Activated T-cell treated with anti-CD3 and anti-CD28 coated beads for 48 hours (primary cell): ENCODE measurements at places on chromosomes 6 and 20.

- no peak for DNase-seq
Measured at GRCh38 chr6:32432050-32432450, 7.6 kb upstream of the HLA-DRA start.

DNA sequence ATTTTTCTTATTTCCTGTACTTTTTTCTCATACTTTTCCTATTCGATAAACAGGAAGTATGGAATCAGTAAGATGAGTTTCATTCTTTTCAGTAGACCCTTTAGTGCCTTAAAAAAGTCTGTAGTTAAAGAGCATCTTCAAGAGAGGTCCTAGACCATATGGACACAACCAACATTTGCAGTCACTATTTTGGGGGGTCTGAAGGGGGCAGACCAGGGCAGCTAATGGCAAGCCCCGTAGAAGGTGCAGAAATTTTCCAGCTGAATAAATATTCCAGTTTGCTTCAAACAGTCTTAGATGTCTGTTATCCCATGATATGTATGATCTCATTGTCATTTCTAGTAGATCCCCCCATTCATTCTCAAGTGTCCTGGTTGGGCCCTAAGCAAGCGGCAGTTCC, 52.8 kb downstream of the MAP3K5 start:
- DNase-seq: no peak

DNA sequence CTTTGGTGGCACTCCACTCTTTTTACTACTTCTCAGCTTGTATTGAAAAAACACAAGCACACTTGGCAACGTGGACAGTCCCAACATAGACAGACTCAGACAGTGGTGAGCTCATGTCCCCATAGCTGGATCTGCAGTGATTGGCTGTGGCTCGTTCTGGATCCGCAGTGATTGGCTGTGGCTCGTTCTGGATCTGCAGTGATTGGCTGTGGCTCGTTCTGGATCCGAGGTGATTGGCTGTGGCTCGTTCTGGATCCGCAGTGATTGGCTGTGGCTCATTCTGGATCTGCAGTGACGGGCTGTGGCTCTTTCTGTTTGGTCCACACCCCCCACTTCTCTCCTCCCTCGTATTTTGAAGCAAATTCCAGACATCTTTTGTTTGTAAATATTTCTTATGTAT, 28.0 kb downstream of the OSBPL2 start:
- DNase-seq: no peak

DNA sequence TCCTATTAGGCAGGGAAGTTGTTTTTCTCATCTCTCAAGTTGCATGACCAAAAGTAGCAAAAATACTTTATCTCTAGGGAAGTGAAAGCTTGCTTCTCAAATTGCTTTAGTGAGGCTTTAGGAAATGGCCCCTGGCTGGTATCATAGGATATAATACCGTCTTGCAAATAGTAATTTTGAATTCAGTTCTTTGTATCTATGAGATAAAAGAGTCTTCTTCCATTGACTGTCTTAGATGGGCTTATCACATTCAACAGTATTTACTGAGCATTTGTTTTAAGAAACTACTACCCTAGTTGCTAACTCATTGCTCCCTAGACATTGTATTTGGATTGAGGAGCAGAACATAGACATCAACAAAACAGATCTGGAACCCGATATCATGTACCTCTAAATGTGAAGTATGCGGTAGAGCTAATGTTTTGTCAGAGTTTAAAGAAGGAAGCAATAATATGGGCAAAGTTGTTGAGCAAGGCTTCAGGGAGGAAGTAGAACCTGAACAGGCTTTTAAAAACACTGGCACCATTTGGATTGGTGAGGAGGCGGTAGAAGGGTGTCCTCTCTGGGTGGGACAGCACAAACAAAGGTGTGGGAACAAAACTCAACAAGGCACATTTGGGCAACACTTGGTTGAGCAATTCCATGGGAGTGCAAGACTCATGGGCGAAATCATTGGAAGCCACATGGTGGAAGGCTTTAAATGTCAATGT, 101.5 kb downstream of the SGK1 start:
- DNase-seq: no peak

GRCh38 chr20:25125636-25126035, 43.7 kb upstream of the VSX1 start:
- no peak for DNase-seq

DNA sequence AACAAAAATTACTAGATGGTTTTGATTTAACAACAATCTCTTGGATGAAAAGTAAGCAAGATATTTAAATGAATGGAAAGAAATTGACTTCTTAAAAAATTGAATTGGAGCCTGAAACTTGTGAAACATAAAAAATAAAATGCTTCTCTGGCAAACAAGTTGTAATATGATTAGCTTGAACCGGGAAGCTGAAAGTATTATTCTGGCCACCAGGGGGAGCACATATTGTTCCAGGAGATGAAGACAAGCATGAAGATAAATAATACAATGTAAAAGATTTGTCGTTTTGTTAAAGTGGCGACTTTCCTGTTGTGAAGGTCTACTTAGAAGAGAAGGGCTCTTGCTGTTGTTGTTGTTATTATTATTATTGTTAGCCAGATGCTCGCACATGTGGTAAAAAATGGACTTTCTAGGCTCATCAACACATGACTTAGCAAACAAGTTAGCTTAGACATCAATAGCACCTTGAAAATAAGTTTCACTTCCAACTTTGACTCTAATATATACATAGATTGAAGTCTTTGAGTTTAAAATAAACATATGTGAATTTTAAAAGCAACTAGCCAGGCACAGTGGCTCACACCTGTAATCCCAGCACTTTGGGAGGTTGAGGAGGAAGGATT, 14.2 kb downstream of the PAX1 start:
- no peak for DNase-seq

- peak; percentile 75 for DNase-seq
Measured at GRCh38 chr6:41560431-41561192, 14.4 kb downstream of the FOXP4 start.

DNA sequence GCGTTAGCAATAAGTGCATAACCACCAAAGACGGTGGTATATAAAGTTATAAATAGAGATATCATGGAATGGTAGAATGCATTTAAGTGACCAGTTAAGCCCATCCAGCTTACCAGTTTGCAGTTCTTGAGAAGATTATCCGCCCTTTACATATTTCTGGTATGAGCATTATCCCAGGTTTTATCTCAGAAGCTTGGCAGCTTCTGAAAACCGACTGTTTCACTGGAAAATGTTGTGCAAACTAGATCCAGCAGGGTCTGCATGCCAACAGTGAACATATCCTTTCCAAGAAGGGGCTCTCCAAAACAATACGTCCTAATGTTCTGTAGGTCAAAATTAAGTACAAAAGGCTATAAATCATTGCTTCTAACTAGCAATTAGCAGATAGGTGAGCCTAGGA, 29.5 kb upstream of the SHLD1 start:
- no peak for DNase-seq

DNA sequence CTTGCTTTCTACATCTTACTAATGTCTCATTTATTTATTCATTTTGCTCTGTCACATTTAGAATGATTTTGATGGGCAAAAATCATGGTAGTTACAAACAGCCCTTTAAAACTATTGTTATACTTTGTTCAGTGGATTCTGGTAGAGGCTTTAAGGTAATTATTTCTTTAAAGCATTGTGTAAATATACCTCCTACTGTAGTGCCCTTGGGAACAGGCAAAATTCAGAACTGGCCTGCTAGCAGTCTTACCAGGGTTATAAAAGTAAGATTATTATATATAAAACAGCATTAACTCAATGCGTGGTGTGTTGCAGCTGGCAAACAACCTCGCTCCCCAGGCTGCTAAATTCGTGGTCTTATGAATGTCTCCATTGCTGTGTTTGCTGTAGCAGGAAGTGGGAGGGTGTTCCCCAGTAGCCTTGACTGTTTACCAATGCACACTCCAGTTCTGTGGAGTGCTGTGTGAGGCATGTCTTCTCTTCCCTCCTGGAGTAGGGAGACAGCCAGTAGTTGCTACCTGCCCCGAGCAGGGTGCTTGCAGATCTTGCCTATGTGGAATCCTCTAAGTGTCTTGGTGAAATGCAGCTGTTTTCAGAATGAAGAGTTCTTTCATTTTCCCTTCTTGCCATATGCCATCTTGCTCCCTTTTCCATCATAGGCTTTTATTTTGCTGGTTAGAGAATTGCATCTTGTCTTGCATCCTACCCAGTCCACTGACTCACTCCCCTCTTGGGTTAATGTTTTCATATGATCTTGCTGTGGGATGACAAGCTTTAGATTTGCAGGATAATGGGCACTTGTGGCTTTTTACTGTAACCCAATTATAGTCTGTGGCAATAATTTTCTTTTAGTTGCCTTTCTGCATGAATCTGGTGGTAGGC, 45.3 kb downstream of the IGF2R start:
- no peak for DNase-seq

DNA sequence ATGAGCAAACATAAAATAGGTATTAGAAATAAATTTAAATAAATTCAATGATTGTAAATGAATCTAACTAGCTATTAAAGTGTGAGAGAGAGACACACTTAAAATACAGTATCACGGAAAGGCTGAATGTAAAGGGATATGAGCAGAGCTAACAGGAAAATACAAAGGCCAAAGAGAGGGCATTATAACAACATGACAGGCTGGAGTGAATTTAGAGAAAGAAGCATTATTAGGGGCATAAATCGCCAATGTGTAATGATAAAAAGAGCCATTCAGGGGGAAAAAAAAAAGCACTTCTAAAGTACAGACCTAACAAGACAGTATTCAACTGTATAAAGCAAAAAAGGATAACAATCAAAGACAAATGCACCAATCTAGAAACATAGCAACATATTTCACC, 28.1 kb downstream of the DACT2 start:
- no peak for DNase-seq

DNA sequence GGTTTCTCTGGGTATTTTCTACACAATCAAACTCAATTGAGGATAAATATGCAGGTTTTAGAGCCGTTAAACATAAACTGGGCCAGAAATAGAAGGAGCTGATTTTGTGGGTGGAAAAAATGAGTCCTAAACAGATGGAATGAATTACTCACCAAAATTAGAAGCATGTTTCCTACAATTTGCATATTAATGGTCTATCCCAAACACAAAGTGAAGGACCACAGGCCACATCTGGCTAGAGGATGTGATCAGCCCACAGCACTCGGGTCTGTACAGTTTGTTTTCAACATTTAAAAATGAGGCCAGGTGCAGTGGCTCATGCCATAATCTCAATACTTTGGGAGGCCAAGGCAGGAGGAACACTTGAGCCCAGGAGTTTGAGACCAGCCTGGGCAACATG, 296.3 kb downstream of the PREX1 start:
- DNase-seq: no peak

- peak; percentile 46 for DNase-seq
Measured at GRCh38 chr6:137076277-137077068, 31.7 kb upstream of the IL20RA start.

- DNase-seq: no peak
Measured at GRCh38 chr6:70846207-70846835, 110.5 kb downstream of the B3GAT2 start.

GRCh38 chr6:15250187-15251168, 4.6 kb downstream of the JARID2 start:
- DNase-seq: no peak

- no peak for DNase-seq
Measured at GRCh38 chr6:51844336-51844735, 243.1 kb downstream of the PKHD1 start.

DNA sequence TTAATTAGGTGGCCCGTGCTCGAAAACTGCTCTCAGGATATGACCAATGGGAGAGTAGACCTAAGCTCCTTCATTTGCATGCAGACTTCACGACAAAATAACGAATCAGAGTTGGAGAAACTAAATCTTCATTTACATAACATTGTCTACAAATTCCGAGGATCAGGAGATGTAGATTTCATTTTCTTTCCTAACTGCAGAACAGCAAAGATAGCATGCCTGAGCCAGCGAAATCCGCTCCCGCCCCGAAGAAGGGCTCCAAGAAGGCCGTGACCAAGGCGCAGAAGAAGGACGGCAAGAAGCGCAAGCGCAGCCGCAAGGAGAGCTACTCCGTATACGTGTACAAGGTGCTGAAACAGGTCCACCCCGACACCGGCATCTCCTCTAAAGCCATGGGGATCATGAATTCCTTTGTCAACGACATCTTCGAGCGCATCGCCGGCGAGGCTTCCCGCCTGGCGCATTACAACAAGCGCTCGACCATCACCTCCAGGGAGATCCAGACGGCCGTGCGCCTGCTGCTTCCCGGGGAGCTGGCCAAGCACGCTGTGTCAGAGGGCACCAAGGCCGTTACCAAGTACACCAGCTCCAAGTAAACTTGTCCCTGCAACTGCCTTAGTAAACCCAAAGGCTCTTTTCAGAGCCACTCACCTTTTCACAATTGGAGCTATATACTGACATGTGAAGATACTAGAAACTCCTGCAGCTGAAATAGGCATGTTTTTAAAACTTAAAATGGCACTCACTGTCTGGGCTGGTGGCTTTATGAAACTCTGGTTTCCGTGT, 96.5 kb downstream of the HFE start:
- DNase-seq: peak; percentile 56

GRCh38 chr6:128600397-128600951, 80.1 kb upstream of the PTPRK start:
- DNase-seq: no peak

DNA sequence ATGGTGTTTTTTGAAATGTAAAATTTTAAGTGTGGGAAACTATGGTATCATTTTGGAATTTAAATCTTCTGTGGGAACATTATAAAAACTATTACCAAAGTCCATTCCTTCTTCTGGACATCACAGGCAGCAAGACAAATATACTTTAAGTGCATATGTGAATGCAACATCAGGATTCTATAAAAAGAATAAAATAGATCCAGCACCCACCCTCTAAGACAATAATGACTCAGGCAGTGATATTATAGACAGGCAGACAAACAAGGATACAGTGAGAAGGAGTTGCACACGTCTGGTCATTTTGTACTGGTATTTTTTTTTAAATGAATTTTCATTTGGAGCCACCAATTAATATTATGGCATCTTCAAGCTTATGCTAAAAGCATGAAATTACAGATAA, 21.1 kb upstream of the NEDD9 start:
- DNase-seq: no peak

DNA sequence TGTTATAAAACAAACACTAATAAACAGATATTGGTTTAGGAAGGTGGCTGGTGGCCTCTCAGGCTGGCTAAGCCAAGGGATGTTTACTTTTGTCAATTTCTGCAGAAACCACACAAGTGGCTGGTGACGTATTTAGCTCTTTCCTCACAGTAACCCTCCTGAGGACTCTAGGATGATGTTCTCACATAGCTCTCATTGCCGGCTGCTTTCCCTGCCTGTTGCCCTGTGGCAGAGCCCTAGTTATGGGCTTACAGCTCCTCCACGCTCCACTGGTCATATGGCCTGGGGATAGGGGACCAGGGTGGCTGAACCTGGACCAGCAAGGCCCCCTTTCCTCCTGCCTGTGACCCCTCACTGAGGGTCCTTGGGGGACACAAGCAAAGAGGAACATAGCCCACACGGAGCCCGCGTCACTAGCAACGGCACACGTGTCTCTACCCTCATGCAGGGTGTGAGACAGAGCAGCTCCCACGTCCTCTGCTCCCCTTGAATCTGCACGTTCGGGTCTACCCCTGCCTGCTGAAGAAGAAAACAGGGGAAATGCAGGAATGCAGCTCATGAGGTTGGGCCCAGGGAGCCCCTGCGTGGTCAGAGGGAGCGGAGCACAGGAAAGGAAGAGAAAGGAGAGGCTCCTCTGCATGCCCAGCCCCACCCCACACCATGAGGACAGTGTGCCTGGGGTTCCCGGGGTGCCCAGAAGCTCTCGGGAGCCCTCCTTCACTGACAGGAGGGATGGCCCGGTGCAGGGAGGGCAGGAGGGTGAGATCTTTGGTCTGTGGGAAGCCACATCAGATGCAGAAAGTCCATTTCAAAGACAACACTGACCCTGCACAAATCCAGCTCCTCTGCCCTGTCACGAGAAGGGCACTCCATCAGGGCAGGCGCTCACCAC, 13.9 kb downstream of the RAMACL start:
- no peak for DNase-seq
